ENCODE measurements at places on chromosomes 7 and 10.
A peak's percentile ranks its signal among the peaks of the same experiment; 100 is the strongest.

DNA sequence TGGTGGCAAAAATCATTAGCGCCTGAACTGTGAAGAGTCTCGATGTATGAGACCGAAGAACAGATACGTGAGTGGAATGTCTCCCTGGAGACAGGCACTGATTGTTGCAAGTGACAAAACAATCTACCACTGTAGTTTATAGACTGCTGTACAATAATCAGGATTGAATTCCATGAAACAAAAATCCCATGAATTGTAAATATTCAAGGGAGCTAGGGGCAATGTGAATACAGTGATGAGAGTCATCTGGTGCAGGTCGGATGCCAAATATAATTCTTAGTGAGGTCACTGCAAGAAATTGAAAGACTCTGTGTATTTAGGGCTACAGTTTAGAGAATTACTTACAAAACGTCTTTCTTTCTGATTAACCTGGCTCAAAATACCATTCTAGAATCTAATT lies 594.4 kb upstream of the VSTM2A start:
- DNase-seq = no peak

DNA sequence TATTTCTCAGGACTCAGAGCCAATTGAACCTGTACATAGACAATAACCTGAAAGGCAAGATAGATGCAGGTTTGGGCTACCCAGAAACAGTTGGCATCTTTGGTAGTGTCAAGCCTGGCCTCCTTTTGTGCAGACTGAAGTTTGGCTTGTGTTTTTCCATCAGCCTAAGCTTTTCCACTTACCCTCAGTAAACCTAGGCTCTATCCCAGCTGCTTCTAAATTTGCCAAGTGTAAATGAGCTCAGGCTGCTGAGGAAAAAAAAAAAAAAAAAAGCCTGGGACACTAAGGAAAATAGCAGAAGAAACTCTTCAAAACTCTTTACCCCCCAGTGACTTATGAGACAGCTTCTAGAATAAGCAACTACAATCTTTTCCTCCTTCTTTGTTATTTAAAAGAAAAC lies 316.3 kb upstream of the SORCS1 start:
- no peak for DNase-seq

DNA sequence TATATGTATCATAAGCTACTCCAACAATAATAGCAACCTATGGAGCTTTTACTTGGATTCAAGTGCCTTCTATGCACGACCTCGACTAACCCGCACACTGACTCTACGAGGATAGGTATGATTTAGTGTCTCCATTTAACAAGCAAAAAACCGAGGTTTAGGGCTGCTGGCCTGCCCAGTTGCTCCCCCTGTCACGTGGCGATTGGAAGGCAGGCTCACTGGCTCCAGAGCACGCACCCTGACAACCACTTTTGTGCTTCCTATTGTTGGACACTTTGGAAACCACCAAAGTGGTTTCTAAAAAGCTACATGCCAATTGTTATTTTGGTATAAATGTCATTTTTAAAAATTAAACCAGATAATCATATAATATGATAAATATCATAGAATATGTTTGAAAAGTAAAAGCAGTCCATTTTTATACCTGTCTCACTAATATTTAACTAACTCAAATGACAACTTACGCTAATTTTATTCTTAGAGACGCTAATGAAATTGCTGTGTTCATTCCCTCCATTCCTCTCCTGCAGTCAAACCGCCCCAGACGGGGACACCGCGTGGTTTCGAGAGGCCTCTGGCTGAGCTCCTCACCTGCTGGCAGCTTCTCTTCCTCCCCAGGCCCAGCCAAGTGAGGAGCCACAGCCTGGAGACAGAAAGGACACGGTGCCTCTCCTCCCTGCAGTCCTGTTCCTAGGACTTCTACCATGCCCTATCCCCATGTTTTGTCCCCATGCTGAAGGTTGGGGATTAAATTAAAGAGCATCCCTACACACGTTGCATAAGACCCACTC lies 22.2 kb upstream of the RHEB start:
- DNase-seq = no peak

DNA sequence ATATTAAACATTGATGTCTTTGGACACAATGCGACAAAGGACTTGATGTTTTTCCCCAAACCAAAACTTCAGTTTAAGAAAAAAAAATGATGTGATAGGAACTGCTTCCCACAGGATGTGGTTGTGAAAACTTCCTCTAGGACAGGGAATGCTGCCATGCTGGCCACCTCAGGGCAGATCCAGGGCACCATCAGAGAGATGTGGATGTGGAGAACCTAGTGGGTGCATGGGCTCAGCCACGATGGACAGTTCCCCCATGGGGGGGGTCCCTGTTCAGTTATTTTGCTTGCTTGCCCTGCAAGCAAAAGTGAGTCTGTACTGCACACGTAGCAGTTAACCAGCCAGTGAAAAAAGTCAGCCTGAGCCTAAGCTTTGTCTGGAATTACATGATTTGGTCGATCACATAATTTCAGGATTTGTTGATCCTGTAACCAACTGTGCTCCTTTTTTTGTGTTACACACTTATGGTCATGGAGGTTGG lies 36.3 kb downstream of the LAMB4 start:
- DNase-seq = peak; percentile 62

DNA sequence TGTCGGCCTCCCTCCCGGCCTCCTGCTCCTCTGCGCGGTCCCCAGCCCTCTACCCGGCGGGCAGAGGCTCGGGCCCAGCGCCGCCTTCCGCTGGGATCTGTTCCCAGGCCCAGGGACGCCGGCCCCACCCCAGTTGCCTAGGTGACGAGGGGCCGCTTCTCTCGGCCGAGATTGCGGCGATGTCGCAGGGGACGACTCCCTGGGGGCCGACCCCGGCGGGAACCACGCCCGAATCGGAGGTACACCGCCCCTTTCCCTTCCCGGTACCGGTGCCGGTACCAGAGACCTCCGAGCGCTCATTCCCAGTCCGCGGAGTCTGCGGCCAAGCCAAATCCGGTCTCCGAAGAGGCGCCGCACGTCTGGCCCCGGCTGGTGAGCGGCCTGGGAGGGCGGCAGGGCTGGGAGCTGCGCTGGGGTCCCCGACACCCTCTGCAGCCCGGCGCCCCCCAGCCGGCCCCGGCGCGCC lies at the start of gene CABCOCO1:
Gene CABCOCO1 (plus strand): TSS at position 136 of the 466 bp plus-strand sequence. CDS start 44 bp downstream, at position 180.
- DNase-seq = peak; percentile 82

DNA sequence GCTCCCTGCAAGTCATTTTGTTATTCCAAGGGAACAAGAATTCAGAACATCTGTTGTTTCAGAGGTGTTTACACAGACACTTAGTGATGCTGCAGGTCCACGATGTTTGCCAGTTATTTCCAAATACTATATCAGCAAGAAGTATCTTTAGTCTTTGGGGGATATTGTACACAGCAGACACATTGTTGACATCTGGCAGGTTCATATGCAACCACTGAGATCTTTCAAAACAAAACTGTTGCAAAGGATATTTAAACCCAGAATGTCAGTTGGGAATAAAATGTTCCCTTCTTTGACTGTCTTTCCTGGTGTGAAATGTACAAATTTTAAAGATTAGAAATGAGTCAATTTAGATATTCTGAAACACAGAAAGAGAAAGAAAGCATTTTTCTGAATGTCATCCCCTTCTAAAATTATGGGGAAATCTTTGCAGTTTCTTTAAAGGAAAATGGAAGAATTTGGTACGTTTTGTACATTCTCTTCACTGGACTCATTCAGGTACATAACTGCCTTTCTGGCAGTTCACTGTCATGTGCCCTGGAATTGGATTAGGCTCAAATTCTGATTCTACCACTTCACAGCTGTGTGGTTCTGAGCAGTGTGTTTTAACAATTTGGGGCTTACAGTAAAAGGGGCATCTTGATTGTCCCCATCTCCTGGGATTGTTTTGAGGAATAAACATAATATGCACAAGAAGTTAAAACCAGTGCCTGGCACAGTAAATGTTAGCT lies 40.3 kb upstream of the CELF2 start:
- no peak for DNase-seq

- peak; percentile 18 for DNase-seq
Observed at GRCh38 chr7:87413029-87413428, 62.5 kb downstream of the ABCB4 start.

DNA sequence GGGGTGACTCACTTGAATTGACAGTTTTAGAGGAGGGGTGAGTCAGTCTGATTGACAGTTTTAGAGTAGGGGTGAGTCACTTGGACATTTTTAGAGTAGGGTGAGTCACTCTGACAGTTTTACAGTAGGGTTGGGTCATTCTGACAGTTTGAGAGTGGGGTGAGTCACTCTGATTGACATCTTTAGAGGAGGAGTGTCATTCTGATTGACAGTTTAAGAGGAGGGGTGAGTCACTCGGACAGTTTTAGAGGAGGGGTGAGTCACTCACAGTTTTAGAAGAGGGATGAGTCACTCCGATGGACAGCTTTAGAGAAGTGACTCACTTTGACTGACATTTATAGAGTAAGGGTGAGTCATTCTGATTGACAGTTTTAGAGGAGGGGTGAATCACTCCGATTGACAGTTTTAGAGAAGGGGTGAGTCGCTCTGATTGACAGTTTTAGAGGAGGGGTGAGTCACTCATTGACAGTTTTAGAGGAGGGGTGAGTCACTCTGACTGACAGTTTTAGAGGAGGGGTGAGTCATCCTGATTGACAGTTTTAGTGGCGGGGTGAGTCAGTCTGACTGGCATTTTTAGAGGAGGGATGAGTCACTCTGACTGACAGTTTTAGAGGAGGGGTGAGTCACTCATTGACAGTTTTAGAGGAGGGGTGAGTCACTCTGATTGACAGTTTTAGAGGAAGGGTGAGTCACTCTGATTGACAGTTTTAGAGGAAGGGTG lies 595.9 kb downstream of the DNAJB6 start:
- DNase-seq = no peak

GRCh38 chr7:101870361-101871062 lies 53.1 kb downstream of the CUX1 start:
- DNase-seq = peak; percentile 93

DNA sequence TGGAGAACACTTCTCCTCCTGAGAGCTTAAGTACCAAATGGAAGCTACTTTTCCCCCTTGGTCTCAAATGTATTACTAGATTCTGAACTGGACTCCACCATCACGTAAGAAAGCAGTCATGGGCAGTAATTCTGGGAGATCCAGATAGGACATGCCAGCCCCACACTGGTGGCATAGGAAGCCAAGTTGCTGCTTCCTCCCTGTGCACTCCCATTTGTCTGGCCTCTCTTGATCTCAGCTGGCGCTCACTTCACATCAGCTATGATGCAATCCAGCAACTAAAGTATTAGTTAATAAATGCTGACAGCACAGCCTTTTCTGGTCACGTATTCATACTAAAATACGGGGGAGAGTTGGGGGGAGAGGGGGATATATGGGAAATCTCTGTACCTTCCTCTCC lies 3.4 kb upstream of the IL6 start:
- DNase-seq = peak; percentile 70

DNA sequence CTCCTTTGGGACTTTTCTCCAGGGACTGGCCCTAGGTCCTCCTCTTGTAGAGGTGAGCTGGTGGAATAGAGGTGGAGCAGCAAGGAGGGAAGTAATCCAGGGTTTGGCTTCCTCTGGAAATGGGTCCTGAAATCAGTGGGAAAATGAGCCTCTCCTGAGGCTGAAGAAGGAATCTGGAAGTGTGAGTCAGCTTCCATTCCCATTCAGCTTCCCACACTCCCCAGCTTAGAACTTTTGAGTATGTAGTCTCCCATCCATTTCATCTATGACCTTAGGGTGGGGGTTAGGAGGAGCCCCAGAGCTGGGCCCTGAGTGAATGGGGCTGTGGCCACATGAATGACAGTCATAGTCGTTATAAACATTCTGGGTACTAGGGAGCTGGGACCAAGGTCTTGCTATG lies 17.7 kb downstream of the LDB1 start:
- DNase-seq = no peak

DNA sequence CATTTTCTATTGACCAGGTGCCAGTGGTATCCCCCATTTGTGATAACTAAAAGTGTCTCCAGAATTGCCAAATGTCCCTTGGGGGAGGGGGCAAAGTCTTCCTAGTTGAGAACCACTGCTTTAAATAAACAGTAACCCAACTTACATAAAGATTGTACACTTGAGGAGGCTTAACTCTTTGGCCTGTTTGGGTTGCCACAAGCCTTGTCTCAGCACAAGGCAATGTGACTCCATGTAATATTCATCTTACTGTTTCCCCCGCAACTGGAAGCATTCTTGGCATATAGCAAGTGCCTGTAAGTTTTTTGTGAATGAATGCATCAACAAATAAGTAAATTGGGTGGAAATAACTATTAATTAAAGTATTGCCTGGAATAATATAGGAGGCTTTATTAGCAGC lies 108.3 kb downstream of the ANK3 start:
- no peak for DNase-seq

- no peak for DNase-seq
Observed at GRCh38 chr7:7851381-7851780, 117.2 kb upstream of the GLCCI1 start.

GRCh38 chr7:253581-254336 lies 36.2 kb upstream of the FOXL3 start:
- DNase-seq = no peak

GRCh38 chr10:130969700-130970099 lies 341.8 kb downstream of the TCERG1L start:
- no peak for DNase-seq

GRCh38 chr7:127667017-127667670 lies 15.2 kb downstream of the SND1 start:
- peak; percentile 28 for DNase-seq

GRCh38 chr10:91343010-91343409 lies 67.1 kb upstream of the HECTD2 start:
- no peak for DNase-seq

GRCh38 chr10:624312-624604 lies 65.2 kb downstream of the DIP2C start:
- DNase-seq = no peak

DNA sequence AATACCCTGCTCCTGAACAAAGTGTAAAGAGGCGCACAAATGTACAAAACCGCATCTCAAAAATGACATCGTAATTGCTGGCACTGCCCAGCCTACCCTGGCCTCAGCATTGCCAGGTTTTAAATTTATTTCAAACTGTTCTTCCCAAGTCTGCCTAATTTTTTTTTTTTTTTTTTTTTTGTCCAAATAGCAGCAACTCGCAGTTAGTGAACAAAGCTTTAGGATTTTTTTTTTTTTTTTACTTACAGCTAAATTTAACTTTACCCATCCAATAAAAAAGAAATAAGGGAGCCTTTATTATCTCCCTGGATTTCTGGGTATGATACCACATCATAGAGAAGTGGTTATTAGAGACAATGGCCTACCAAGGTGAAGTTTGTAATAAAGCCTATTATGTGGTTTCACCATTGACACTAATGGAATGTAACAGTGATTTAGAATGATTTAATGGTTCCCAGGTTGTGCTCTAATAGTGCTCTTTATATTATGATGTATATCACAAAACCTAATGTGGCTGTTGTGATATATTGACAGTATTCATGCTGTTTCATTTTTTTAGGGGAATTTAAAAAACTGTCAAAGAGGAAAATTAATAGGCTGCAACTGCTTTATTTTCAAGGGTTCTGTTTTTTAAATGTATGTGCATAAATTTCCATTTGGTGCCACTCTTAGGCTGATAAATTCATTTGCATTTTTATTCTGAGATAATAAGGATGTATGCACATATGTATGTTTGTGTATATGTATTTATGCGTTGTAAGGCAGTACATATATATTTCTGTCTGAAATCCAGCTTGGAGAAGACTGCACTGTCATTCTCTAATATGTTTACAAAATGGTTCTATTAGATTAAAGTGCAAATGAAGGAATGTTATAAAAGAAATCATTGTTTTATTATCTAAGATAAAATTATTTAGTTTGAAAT lies 309.0 kb downstream of the TFEC start:
- no peak for DNase-seq
